ENCODE measurements at places on chromosomes 5 and 9.
A peak's percentile ranks its signal among the peaks of the same experiment; 100 is the strongest.

- no peak overlapping the region for H3K27ac ChIP-seq
- DNase-seq = no peak
Observed at GRCh38 chr9:129513282-129513681, 107.6 kb downstream of the C9orf50 start.

DNA sequence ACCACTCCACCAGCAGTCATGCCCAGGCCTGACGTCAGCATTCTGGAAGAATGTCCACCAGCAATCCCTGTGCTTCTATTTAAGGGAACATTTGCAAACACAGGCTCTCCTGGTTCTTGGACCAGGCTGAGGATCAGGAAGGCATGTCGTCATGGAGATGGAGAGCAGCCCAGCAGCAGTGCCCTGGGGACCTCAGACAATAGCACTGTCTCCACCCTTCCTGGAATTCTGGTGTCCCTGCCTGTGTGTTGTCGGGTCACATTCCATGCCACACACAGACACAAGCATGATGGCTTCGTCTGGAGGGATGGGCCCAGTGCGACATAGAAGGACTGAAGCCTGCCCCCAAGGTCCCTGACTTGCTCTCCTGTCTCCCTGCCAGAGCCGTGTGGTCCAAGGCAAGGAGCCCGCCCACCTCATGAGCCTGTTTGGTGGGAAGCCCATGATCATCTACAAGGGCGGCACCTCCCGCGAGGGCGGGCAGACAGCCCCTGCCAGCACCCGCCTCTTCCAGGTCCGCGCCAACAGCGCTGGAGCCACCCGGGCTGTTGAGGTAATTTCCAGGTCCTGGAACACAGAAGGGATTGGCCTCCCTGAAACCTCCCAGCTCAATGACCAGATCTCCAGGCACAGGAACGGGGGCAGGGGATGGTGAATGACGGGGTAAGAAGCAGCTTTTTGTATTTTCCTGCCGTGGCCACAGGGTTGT is 43.8 kb downstream of the STOM start:
- H3K4me3 ChIP-seq = no peak overlapping the region
- H3K27ac ChIP-seq = peak overlapping the region; percentile 3
- peaks cover 54% of the 10 kb centered on the region for H3K36me3 ChIP-seq
- peaks cover 22% of the 10 kb centered on the region for H3K4me1 ChIP-seq
- H3K27me3 ChIP-seq = no peaks in the 10 kb centered on the region
- no peak for DNase-seq

DNA sequence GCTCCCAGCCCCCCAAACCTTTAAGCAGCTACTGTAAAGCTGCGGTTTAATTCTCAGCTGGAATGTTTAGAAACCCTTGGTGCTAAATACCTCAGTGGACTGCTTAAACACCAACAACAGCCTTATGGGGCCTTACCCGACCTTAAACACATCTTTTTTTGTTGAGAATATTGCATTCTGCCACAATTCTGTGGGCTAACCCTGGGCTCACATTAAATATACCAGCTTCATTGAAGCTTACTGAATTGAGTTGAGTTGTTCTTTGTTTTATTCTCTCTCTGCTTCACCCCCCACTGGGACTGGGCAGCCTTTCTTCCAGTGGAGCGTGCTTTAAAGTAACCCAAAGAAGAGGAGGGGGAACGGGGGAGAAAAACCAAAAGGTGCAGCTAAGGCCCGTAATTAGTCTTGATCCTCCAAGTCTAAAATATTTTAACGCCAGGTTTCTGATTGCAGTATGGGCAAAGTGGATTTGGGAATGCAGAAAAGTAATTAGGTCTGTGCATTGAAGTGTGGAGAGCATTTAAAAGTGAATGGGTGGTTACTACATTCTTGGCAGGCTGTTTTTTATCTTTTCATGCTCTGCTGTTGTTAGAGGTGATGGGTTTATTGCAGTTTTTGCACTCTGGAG is 281.2 kb downstream of the NR2F1-AS1 start:
- DNase-seq = no peak
- peak overlapping the region; percentile 40 for H3K27ac ChIP-seq
- H3K27me3 ChIP-seq = no peaks in the 10 kb centered on the region
- H3K4me3 ChIP-seq = no peak overlapping the region
- H3K36me3 ChIP-seq = no peaks in the 10 kb centered on the region

- peak overlapping the region; percentile 77 for H3K27ac ChIP-seq
- peaks cover 30% of the 10 kb centered on the region for H3K4me1 ChIP-seq
- H3K36me3 ChIP-seq = no peaks in the 10 kb centered on the region
Observed at GRCh38 chr9:22040760-22041159, 31.7 kb upstream of the CDKN2B start.

- H3K4me1 ChIP-seq = peaks cover 2% of the 10 kb centered on the region
- no peak for DNase-seq
- no peak overlapping the region for H3K4me3 ChIP-seq
- H3K36me3 ChIP-seq = no peaks in the 10 kb centered on the region
- no peak overlapping the region for H3K27ac ChIP-seq
Observed at GRCh38 chr5:118696076-118696475, 292.3 kb downstream of the DTWD2 start.

GRCh38 chr5:150590979-150591695 is 49.3 kb upstream of the SYNPO start:
- H3K4me3 ChIP-seq = no peak overlapping the region
- no peak overlapping the region for H3K27ac ChIP-seq
- H3K36me3 ChIP-seq = no peaks in the 10 kb centered on the region
- H3K27me3 ChIP-seq = no peaks in the 10 kb centered on the region

- H3K27ac ChIP-seq = no peak overlapping the region
- peaks cover 20% of the 10 kb centered on the region for H3K4me1 ChIP-seq
- no peaks in the 10 kb centered on the region for H3K27me3 ChIP-seq
- DNase-seq = no peak
- H3K4me3 ChIP-seq = no peak overlapping the region
Observed at GRCh38 chr5:56176155-56176798, 56.9 kb downstream of the ANKRD55 start.

DNA sequence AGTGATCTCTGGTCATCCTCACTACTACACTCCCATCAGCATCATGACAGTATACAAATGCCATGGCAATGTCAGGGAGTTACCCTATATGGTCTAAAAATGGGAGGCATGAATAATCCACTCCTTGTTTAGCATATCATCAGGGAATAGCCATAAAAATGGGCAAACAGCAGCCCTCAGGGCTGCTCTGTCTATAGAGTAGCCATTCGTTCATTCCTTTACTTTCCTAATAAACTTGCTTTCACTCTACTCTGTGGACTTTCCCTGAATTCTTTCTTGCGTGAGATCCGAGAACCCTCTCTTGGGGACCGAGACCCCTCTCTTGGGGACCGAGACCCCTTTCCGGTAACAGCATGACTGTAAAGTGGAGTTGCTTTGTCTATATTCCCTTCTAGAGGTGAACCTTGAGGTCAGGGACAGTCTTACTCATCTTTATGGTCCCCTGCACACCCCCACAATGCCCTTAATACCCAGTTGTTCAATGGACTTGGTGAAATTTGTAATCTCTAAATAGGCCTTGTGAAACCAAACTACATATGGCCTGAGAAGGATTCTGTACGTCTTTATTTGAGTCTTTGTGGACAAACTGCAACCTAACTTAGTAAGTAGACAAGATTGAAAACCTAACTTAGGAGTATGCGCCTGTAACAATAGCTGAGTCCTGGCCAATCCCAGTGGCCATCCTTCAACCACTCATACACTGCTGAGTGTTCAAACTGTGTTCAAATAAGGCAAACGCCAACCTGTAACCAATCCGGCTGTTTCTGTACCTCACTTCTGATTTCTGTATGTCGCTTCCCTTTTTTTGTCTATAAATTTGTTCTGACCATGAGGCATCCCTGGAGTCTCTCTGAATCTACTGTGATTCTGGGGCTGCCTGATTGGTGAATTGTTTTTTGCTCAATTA is 32.3 kb upstream of the UBTD2 start:
- H3K4me3 ChIP-seq = no peak overlapping the region
- peaks cover 1% of the 10 kb centered on the region for H3K36me3 ChIP-seq
- peaks cover 11% of the 10 kb centered on the region for H3K4me1 ChIP-seq
- no peak overlapping the region for H3K27ac ChIP-seq

DNA sequence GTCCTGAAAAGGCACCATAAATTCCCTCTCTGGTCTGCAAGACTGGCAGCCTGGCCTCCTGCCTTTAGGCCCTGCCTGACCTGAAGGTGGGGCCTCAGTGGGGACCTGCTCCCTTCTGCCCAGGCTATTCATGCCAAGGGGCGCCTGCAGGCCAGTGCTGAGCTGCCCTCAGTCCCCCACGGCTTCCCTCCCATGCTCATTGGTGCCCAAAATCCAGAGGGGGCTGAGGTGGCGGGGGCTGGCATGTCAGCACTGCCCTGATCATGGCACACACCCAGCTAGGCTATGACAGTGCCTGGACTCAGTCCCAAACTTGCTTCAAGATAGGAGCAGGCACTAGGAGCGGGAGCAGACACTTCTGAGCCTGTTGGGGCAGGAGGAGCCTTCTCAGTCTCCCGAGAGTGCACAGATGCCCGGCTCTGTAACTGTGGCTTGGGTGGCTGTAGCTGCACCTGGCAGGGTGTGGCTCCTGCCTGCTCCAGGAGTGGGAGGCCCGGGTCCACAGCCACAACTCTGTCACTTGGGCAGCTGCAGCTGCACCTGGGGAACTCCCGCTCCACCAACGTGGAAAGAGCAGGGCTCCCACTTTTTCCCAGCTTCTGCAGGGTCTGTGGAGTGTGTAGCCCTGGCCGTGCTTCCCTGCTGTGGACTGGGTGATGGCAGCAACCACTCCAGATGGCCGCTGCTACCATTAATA is 49.0 kb downstream of the NDUFAF2 start:
- no peaks in the 10 kb centered on the region for H3K27me3 ChIP-seq
- H3K4me3 ChIP-seq = no peak overlapping the region
- DNase-seq = no peak
- H3K27ac ChIP-seq = no peak overlapping the region
- no peaks in the 10 kb centered on the region for H3K4me1 ChIP-seq
- peaks cover 2% of the 10 kb centered on the region for H3K36me3 ChIP-seq

DNA sequence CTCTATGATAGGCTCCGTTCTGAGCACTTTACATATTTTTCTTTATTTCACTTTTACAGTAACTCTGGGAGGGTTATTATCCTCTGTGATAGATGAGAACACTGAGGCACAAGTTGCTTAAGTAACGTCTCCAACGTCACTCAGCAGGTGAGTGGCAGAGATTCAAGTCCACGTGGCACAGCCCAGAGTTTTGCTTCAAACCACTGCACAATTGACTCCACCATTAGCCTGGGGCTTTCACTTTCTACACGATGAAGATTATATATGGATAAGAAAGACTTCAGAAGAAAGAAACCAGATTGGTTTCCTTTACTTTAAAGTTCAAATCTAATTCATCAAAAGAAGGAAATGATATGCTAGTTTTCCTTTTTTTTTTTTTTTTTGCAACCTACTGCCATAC is 245.9 kb downstream of the SYK start:
- DNase-seq = no peak
- H3K4me3 ChIP-seq = no peak overlapping the region
- H3K36me3 ChIP-seq = no peaks in the 10 kb centered on the region
- H3K27ac ChIP-seq = peak overlapping the region; percentile 68

- peak overlapping the region; percentile 90 for H3K27ac ChIP-seq
- H3K36me3 ChIP-seq = peaks cover 4% of the 10 kb centered on the region
- no peaks in the 10 kb centered on the region for H3K27me3 ChIP-seq
- H3K4me3 ChIP-seq = no peak overlapping the region
- no peak for DNase-seq
- peaks cover 84% of the 10 kb centered on the region for H3K4me1 ChIP-seq
Observed at GRCh38 chr5:111781200-111781599, 24.2 kb upstream of the NREP start.

GRCh38 chr9:136656795-136657611 is 5.7 kb upstream of the EGFL7 start:
- peaks cover 2% of the 10 kb centered on the region for H3K4me1 ChIP-seq
- DNase-seq = no peak
- peaks cover 2% of the 10 kb centered on the region for H3K27me3 ChIP-seq
- no peak overlapping the region for H3K4me3 ChIP-seq

- no peak for DNase-seq
- peak overlapping the region; percentile 75 for H3K4me3 ChIP-seq
- peaks cover 8% of the 10 kb centered on the region for H3K36me3 ChIP-seq
- H3K4me1 ChIP-seq = peaks cover 67% of the 10 kb centered on the region
- no peaks in the 10 kb centered on the region for H3K27me3 ChIP-seq
Observed at GRCh38 chr9:115597330-115597895, 479.5 kb upstream of the TNC start.

- no peak overlapping the region for H3K27ac ChIP-seq
- H3K27me3 ChIP-seq = no peaks in the 10 kb centered on the region
- H3K4me3 ChIP-seq = no peak overlapping the region
- no peaks in the 10 kb centered on the region for H3K4me1 ChIP-seq
Observed at GRCh38 chr5:122559676-122560075, 215.2 kb upstream of the SNX2 start.

GRCh38 chr9:23821375-23822181 is 4.5 kb downstream of the ELAVL2 start:
- peaks cover 38% of the 10 kb centered on the region for H3K27me3 ChIP-seq
- no peaks in the 10 kb centered on the region for H3K36me3 ChIP-seq
- H3K4me1 ChIP-seq = peaks cover 8% of the 10 kb centered on the region
- no peak overlapping the region for H3K27ac ChIP-seq
- no peak for DNase-seq
- H3K4me3 ChIP-seq = peak overlapping the region; percentile 68

DNA sequence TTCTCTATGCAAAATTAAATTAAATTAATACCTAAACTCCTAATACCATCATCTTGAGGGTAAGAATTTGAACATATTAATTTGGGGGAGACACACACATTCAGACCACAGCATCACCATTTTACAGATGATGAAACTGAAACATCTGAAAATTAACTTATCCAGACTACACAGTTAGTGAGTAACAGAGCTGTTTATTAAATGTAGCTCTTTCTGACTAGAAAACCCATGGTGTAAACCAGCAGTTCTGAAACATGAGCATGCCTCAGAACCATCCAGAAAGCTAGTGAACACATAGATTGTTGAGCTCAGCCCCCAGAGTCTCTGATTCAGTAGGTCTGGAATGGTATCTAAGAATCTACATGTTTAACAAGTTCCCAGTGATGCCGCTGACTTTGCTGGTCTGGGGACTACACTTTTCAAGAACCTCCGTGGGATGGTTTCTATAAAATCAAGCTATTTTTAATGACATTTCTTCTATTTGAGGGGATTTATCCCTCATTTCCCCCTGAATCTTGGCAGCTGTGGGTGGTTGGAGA is 113.5 kb downstream of the RORB start:
- no peak overlapping the region for H3K4me3 ChIP-seq
- no peaks in the 10 kb centered on the region for H3K36me3 ChIP-seq
- H3K4me1 ChIP-seq = no peaks in the 10 kb centered on the region
- H3K27me3 ChIP-seq = no peaks in the 10 kb centered on the region
- no peak overlapping the region for H3K27ac ChIP-seq

DNA sequence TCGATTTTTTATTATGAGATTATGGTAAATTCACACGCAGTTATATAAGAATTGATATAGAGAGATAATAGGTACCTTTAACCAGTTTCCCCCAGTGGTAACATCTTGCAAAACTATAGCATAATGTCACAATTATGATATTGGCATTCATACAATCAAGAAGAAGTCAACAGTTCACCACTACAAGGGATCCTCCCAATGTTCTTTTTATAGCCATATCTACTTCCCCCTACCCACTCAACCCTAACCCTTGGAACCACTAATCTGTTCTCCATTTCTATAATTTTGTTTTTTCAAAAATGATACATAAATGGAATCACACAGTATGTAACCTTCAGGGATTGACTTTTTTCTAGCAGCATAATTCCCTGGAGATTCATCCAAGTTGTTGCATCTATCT is 9.8 kb downstream of the ACTL7B start:
- no peaks in the 10 kb centered on the region for H3K36me3 ChIP-seq
- peaks cover 4% of the 10 kb centered on the region for H3K4me1 ChIP-seq
- no peak overlapping the region for H3K27ac ChIP-seq
